ENCODE measurements at places on chromosomes 3 and 15.

- no peak for DNase-seq
These were observed 19.2 kb downstream of the TMEM212 start for GRCh38 chr3:171862392-171862791.

GRCh38 chr3:12049675-12050074, 45.5 kb downstream of the SYN2 start:
- DNase-seq = no peak

DNA sequence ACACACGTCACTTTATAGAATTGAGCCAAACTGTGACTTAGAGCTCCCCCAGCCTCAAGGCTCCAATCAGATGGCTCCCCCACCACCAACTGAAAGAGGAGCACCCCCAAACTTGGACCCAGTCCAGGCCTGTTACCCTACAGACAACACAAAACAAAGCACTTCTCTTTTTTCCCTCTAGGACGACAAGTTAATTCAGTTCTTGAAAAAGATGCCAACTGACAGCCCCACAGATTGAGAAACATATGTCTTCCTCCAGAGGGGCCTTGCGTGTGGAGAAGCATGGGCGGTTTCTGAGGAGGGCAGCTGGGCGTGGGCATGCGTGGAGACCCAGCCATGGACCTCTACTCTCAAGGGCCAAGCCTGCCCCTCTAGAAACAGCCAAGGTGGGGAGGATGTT, 229.5 kb downstream of the SHQ1 start:
- DNase-seq = no peak

DNA sequence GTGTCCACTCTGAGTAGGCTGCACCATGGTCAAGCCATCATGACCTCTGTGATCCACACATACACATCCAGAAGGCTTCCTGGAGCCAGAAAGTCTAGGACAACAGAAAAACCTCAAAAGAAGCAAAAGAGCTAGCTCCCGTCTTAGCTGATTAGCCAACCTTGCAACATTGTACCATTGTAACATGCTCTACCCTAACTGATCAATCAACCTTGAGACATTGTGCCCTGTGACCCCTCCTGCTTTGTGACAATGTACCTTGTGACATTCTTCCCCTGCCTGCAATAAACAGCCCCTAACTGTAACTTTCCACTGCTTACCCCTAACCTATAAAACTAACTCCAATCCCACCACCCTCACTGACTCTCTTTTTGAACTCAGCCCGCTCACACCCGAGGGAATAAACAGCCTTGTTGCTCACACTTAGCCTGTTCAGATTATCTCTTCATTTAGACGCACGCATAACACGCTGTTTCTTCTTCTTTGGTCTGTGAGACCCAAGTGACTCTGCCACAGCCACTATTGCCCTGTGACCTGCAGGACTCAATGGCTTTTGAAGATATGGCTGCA, 1104.6 kb downstream of the OTOL1 start:
- peak; percentile 16 for DNase-seq

- no peak for DNase-seq
These were observed 37.5 kb downstream of the TTC23 start for GRCh38 chr15:99211926-99212325.

GRCh38 chr15:56040081-56041035, 46.9 kb upstream of the NEDD4 start:
- DNase-seq = peak; percentile 25

GRCh38 chr15:69338535-69339213, 40.0 kb downstream of the PAQR5 start:
- no peak for DNase-seq

DNA sequence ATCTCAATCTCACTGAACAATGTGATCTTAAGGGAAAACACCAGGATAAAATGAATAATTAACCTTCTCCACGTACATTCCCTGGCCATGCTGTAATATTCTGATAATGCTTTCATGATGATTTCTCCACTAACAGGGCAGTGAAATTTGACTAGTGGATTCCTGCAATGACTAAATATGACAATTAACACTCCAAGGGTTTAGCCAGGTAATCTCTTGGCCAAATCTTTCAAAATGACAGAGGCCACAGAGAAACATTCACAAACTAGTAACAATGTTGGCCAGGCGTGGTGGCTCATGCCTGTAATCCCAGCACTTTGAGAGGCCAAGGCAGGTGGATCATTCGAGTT, 31.7 kb upstream of the ST8SIA2 start:
- no peak for DNase-seq

DNA sequence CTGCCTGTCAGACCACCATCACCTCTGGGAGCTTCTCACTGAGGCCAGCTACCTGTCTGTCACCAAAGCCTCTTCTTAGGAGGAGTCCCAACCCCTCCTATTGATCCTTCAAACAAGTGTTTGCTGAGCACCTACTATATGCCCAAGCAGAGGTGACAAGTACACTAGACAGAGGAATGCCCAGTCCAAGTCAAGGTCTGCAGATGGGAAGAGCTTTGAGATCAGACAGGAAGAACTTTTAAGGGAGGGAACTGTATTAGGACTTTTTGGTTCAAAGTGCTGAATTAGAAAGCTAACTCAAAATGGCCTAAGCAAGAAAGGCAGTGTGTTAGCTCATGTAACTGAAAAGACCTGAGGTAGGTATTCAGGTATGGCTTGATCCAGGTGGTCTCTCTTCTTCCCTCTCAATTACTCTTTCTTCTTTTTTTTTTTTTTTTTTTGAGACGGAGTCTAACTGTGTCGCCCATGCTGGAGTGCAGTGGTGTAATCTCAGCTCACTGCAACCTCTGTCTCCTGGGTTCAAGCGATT, 3.6 kb upstream of the RAD18 start:
- no peak for DNase-seq

GRCh38 chr3:161175506-161175905, 45.6 kb upstream of the NMD3 start:
- no peak for DNase-seq

GRCh38 chr15:84929795-84930603, 45.5 kb downstream of the SLC28A1 start:
- DNase-seq = no peak

All from testis (tissue), 5 donors.